ENCODE measurements at places on chromosomes 7 and 10. TPM values are rescaled to one million over a fixed set of nuclear protein-coding genes. Genes with fewer than 3 reads are reported as not detected.

PTPRN2 gene
- 3.6 TPM for total RNA-seq

ADCYAP1R1 gene
- not detected for total RNA-seq

PSD gene
- 0.23 TPM for total RNA-seq

GIMAP7 gene
- total RNA-seq, result not detected

ASAH2B gene
- 19.6 TPM for total RNA-seq

FAM25A gene
- total RNA-seq, result 11.4 TPM

FEZF1 gene
- not detected for total RNA-seq
